ENCODE measurements at places on chromosomes 7 and 10.

DNA sequence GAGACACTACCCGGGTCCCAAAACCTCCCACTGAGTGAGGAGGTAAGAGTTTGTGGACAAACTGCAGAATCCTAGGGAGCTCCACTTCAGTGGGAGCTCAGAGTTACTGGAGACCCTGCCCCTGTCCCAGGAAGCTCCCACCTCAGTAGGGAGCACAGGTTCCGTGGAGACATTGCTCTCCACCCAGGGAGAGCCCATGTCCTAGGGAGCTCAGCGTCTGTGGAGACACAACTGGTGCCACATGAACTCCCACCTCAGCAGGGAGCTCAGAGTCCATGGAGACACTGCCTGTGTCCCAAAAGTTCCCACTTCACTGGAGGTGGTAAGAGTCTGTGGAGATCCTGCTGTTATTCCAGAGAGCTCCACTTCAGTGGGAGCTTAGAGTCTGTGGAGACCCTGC is 6.3 kb downstream of the MYO1G start:
- no peak for DNase-seq

GRCh38 chr7:142739923-142740492 is 9.3 kb upstream of the PRSS1 start:
- DNase-seq: no peak

GRCh38 chr10:35635576-35635975 is 6.5 kb downstream of the FZD8 start:
- peak; percentile 74 for DNase-seq

GRCh38 chr10:29623797-29624196 is 11.0 kb downstream of the SVIL start:
- DNase-seq: no peak

DNA sequence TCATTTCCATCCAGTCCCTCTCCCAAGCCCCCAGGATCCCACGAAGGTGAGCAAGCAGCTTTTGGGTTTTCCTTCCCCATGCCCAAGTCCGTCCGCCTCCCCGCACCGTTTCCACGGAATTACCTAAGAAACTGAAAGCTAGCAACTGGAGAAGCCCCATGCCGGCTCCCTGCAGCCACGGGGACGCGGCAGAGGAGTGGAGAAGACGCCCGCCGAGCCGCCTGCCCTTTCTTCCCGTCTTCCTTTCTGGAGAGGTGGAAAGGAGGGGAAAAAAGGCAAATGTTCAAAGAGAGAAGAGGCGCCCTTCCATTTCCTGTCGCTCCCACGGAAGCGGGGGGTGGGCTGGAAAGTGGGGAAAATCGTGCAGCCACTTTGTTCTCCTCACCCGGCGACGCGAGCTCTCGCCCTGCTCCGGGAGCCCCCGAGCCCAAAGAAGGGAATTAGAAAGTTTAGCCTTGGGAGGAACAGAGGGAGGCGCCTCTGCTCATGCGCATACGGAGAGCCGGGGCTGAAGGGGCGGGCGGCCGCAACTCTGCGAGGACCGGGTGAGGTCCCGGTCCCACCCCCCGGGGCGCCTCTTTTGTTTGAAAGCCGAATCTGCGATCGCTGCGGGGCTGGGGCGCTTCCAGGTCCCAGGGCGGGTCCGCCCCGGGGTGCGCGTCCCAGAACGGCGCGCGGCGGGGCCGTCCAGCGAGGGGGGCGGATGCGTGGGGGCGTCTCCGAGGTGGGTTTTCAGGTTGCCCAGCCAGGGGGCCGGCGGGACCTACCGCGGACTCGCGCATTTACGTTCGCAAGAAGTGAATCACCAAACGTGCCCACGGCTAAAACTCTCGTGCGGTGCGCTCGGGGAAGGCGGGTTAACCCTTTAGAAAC is at the start of gene LAMB1:
TSS of gene LAMB1 (minus strand) at position 436 of the 873 bp plus-strand sequence. CDS start at position 160, 276 bp downstream.
- DNase-seq: peak; percentile 88

DNA sequence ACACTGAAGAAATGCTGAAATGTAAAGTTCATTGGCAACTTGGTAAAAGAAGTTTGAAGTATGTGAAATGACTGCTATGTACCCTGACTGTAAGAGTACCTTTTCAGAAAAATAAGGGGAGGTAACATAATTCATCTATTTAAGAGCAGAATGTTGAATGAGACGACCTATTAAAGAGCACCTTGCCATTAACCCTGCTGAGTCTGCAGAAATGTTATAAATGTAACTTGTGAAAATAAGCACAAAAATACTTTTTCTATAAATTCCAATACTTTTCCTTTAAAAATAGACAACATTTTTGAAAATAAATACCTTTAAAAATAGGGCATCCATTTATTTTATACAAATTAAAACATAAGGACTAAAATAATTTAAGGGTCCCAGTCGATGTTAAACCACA is 7.7 kb downstream of the TM9SF3 start:
- DNase-seq: no peak

GRCh38 chr10:78456649-78457400 is 423.2 kb downstream of the RPS24 start:
- DNase-seq: no peak

- DNase-seq: peak; percentile 24
Observed at GRCh38 chr10:77989081-77989724, 40.1 kb downstream of the POLR3A start.

- DNase-seq: no peak
Observed at GRCh38 chr7:151327022-151327421, 14.6 kb upstream of the NUB1 start.

- DNase-seq: peak; percentile 4
Observed at GRCh38 chr10:55627501-55628051, 733.5 kb downstream of the ZWINT start.

DNA sequence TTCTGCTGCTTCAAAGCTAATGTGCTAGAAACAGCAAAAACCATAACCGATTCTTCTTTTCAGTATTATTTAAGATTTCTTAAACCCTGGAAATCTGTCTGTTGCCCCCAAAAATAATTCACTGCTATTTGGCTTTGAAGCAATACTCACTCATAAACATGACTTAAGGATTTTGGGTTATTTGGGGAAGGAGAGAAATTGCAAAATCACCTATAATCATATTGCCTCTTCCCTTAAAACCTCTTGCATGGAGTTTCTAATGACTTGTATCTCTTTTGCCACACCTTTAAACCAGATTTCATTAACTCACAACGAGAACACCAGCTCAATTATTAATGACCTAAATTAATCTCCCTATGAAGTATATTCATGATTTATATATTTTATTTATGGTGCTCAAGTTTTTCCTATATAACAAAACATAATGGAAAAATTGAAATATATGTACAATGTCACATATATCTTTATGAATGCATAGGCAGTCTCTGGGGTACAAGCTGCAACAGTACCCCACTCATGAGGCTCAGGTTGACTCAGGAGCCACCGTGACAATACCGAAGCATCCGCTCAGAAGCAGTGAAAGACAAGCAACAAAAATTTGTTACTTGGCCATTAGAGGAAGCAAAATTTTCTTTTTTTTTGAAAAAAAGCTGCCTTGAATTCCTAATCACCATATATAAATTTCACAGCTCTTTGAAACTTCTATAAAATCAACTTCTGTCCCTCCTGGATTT is 3.0 kb downstream of the NAMPT start:
- no peak for DNase-seq

GRCh38 chr7:16916738-16917137 is 35.0 kb upstream of the AGR3 start:
- DNase-seq: no peak

DNA sequence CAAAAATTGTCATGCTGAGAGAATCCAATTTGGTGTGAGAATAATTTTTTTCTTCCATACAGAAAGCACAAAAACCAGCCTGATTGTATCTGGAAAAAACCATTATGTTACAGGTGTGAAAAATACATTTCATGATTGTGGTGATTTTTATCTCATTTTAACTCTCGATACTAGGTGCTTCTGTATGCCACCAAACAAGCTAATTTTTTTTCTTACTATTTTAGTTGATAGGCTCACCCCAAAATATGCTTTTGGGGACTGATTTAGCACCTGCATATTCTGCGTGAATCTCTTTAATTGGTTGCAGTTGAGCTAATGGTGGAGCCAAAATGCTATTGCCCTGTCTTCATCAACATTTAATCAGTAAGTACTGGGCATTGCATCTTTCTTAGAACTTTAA is 1.9 kb downstream of the DMTF1 start:
- no peak for DNase-seq

DNA sequence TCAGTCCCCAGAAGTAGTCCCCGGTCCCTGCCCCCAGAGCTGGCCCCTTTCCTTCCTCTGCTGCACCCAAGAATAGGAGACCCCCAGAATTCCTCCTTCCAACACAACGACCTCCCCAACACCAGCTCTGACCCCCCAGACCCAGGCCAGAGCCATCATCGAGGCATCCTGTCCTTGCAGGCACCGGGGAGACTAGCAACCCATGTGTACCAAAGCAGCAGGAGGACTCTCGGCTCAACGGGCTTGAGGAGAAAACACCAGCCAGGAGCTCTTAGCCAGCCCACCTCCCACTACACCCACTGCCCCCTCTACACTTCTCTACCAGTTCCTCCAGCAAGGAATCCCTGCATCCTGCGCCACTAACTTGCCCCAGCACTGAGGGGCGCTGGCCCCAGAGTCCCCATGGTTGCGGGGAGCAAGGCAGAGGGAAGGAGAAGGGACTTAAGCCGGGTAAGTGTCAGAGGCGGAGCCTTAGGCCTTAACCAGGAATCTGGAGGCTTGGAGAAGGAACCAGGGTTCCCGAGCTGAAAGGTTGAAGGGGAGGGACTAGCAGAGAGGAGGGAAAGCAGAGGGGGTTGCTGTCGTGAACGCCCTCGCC is 3.9 kb downstream of the GRID1 start:
- DNase-seq: no peak

DNA sequence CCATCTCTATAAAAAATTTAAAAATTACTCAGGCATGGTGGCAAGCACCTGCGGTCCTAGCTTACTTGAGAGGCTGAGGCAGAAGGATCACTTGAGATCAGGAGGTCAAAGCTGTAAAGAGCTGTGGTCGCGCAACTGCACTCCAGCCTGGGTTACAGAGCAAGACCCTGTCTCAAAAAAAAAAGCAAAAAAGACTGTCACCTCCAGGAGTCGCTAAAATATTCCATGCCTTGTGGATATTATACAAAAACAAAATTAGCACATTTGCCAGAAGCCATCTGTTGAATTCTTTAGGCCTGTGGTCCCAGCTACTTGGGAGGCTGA is 87.0 kb upstream of the SDK1 start:
- DNase-seq: no peak

GRCh38 chr10:65548001-65548400 is 1377.8 kb upstream of the LRRTM3 start:
- DNase-seq: peak; percentile 12

DNA sequence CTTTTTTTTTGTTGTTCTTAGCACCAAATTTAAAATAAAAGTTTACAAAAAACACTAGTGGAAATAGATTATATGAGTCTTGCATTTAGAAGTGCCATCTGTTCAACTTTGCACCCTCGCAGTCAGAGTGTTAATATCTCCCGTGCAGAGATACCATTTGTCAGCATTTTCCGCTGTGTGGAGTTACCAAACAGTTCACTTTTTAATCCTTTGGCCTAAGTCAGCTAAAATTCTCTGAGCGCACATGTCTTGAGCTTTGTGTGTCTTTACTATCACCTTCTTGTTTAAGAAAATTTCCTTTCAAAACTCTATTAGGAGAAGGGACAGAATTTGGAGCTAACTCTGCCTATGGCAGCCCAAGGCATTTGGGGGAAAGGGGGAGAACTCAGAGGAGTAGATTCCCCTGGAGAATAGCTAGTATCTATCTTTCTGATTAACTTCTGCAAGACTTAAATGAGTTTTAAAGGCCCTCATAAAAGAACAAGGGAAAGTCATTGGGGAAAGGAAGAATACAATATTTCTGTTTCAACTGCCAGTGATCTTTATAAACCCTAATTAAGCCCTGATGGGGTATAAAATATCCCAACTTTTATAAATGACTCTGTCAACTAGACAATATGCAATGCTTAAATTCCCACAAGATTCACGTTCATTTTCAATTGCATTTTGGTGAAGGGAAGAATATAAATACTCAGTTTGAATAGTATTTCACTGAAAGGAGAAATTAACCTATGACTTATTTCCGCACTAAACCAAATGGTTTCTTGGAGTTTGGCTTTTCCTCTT is 114.9 kb upstream of the RAB11FIP2 start:
- DNase-seq: no peak

GRCh38 chr7:139709485-139709884 is 68.3 kb downstream of the HIPK2 start:
- DNase-seq: peak; percentile 93

DNA sequence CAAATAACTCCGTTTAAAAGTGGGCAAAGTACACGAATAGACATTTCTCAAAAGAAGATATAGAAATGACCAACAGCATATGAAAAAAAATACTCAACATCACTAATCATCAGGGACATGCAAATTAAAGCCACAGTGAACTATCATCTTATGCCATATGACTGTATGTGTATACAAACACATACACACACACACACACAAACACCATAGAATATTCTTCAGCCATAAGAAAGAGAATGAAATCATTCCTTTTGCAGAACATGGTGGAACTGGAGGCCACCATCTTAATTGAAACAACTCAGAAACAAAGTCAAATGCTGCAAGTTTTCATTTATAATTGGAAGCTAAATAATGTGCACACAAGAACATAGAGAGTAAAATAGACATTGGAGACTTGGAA is 1019.4 kb downstream of the KCNMA1 start:
- no peak for DNase-seq

- DNase-seq: no peak
Observed at GRCh38 chr10:31770307-31770902, 158.2 kb downstream of the ARHGAP12 start.

GRCh38 chr7:18993933-18994668 is 123.3 kb downstream of the TWIST1 start:
- DNase-seq: no peak

DNA sequence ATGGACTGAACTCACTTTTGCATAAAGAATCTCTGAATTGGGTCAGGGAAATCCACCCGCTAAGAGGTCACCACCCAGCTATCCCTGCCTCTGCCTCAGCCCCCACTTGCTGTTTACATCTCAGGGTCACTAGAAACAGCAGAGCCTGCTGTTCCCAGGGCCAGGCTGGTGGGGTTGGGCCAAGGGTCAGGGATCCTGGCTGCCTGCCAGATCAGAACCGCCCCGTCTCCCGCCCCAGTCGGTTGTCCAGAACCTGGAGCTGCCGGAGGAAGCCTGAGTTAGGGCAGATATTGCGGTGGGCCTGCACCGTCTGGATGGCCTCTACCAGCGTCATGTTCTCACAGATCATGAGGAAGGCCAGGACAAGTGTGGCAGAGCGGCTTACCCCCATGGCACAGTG is 17.0 kb upstream of the SAMD8 start:
- DNase-seq: no peak
